Tongue (tissue), 3 donors: ENCODE measurements at places on chromosomes 12 and 14. TPM values are rescaled to one million over a fixed set of nuclear protein-coding genes. Genes with fewer than 3 reads are reported as not detected.

The SMIM41 gene
- 0.82 TPM for total RNA-seq

The PAPLN gene
- 7.3 TPM for total RNA-seq

The FUT8 gene
- total RNA-seq, result 45.1 TPM

The RPGRIP1 gene
- 0.41 TPM for total RNA-seq

The CEP290 gene
- 34.6 TPM for total RNA-seq

DNA sequence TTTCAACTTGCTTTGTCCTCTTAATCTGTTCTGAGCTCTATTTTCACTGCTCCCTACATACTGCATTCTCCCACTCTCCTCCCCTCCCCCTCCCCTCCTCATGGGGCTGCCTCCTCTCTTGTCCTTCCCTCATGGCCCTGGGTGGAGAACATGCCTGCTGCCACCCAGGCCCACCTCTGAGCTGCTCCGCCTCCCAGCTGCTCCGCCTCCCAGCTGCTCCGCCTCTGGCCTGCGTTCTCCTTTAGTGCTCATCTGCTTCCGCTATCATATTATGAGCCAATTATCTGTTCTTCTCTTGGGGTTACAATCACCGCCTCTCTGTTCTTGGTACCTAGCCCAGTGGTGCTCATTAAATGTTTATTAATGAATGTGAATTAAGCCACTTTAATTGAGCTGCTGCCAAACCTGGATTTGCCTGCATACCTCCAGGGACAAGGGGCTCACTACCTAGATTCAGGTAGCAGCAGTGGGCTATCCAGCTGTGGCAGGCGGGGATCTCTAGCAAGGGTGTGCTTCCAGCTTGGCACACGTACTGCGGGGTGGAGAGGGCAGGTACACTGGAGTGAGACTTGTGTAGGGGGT lies 32.0 kb upstream of the FAM181A start:
- peak; percentile 19 for DNase-seq

DNA sequence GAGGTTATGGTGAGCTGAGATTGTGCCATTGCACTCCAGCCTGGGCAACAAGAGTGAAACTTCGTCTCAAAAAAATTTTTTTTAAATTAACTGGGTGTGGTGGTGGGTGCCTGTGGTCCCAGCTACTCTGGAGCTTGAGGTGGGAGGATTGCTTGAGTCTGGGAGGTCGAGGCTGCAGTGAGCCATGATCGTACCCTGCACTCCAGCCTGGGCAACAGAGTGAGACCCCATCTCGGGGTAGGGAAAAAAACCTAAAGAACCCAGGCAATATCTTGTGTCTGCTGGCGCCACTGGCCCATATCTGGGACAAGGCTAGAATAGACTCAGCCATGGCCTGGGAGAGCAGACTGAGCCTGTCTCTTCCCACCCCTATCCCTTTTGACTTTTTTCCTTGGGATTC lies 9.1 kb upstream of the GPRC5A start:
- no peak for DNase-seq

DNA sequence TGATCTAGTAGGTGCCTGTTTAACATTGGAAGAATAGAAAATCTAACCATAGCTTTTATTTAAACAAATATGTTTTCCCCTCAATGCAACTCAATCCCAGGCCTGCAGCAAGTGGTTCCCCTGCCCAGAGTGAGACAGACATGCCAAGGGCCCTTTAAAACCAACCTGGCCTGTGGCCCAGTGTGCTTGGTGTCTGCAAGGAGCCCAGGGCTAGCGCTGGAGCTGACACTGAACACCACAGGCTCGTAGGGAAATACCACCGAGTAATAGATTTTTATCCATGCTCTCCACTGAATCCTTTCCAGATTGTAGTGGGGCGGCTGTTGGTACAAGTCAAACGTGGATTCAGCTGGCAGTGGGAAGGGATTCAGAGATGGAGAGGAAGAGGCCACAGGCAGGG lies 95.6 kb upstream of the NRXN3 start:
- peak; percentile 92 for DNase-seq

DNA sequence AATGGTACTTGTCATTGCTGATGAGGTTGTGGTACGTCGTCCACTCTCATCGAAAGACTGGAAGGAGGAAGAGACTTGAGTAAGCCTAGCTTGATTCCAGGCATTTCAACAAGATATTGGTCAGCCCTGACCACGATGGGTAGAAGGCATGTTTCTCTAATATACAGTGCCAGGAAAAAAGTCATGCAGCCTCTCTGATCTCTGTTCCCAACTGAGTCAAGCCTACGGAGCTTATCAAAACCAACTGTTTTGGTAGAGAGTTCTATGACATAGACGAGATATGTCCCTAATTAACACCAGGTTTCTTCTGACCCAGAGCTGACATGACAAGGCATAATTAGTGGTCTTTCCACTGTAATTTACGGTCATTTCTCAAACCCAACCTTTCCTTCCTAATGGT lies 58.5 kb downstream of the NIN start:
- no peak for DNase-seq
